ENCODE measurements at places on chromosomes 1 and 21.

DNA sequence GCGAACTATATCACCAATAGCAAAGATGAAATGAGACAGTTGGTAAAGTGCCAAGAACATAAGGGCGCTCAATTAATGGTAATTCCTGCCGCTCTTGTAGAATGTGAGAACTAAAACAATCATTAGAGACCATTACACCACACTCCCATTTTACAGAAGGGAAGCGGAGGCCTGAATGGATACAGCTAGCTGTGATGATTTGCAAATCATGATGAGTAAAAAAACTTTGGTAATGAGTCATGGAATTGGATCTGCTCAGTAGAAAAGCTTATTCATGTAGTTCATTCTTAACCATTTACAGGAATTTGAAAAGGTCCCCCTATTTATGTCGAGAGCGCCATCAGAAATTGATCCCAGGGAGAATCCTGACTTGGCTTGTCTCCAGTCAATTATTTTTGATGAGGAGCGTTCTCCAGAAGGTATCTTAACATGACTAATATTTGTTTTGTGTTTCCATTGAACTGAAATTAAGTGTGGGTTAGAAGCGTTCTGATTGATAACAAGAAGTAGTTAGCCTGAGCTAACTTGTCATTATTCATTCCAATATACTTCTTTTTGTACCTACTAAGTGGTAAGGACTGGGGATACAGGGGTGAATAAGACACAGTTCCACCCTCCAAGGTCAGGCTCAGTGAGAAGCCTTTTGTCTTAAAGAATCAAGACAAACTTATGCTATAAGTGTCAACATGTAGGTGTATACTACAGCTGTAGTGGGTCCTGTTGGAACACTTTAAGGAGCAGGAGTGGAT, 812 bp downstream of the TTC4 start:
- DNase-seq, result no peak

DNA sequence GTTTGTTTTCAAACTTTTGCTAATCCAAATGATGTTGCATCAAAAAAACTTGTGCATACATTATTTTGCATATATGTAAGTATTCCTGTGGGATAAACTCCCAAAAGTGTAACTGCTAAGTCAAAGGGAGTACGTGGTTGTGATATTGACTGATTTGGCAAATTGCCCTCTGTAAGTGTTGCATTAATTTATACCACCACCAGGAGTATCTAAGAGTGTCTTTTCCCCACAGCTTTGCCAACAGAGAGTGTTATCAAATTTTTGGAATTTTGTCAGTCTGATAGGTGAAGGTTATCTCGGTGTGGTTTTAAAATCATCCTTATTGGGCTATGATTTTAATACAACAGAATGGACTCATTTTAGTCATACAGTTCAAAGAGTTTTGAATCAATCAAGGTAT, 30.1 kb upstream of the PARP1 start:
- no peak for DNase-seq

- no peak for DNase-seq
Observed at GRCh38 chr1:94622757-94623156, 81.2 kb upstream of the F3 start.

DNA sequence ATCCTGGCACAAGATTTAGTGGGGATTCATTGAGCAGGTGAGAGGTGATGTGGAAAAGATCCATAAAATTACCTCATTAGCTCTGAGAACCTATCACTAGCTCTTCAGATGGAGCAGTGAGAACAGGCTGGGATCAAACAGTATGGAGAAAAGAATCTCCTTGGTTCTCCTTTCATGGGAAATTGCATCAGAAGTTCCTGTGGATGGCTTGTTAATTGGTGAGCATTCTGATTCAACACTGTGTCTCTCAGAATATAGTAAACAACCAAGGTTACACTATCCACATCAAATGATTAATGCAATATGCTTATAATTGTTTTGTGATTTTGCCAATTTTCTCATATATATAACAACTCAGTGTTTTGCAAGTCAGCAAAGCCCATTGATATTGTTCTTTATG, 8.3 kb upstream of the CD55 start:
- DNase-seq, result no peak

DNA sequence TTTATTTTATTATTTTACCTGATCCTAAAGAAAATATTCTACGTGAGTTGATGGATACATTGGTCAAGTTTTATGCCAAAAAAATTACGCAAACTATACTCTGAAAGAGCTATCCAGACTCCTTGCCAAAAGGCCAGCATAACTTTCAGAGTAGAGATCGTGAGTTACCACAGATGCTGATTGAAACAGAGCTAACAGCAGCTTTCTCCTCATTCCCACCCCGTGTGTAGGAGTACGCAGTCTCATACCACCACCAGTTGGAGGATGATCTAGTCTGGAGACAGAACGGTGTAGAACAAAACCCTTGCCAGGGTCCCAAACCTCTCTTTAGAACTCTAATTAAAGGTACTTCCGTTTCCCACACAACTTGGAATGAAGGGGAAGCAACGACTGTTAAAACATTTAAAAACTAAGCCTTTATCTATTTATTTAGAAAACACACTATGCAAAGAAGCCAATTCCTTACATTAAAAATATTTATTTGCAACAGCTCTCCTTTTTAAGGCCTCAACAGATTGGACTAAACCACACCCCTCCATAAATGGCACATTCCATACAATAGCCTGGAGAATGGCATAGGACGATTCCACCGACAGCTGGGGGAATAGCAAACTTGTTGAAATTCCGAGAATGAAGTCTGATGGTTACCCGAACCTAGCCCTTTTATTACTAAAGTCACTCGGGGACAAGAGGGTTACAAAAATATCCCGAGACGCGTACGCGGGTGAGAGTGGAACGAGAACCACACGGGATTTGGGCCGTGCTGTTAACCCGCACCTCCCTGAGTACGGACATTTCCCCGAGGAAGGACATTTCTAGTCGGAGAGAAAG, 1.4 kb downstream of the NUCKS1 start:
- DNase-seq, result peak; percentile 80

DNA sequence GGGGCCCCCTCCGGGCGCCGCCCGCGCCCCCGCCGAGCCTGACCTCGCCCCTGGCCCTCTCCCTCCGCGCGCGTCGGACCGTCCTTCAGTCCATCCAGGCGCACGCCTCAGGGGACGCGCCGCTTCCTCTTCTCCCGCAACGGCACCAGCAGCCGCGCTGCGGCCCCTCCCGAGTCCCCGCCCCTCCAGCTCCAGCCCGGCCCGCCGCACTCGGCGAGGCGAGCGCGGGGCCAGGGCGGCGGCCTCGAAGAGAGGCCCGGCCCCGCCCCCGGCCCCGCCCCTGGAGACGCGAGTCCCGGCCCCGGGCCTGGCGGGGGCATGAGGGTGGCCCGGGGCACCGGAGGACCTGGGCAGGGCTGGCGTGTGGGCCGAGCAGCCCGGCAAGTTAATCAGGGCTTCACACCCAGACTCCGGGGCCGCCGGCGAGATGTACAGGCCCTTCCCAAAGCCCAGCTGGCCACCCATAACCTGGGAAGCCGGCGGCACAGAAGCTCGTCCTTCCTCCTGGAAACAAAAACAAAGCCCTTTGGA, at the start of gene IGSF3:
IGSF3 (minus strand) TSS at position 159 of the 531 bp plus-strand sequence. CDS start 1,407 bp downstream, outside the sequence.
- DNase-seq, result peak; percentile 92

DNA sequence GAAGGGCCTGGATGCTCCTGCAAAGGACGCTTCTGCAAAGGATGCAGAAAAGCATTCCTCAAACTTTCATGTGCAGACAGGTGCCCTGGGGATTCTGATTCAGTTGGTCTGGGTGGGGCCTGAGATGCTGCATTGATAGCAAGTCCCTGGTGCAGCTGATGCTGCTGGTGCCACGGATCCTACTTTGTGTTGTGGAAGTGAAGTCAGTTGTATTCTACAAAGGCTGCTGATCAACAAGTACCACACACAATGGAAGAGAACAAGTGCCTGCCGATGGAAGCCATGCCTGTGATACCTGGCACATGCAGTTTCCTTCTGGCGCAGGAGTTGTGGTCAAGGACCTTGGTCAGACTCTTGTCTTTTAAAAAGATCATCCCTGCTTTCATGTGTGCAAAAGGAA, 478.8 kb downstream of the CAMTA1 start:
- no peak for DNase-seq

DNA sequence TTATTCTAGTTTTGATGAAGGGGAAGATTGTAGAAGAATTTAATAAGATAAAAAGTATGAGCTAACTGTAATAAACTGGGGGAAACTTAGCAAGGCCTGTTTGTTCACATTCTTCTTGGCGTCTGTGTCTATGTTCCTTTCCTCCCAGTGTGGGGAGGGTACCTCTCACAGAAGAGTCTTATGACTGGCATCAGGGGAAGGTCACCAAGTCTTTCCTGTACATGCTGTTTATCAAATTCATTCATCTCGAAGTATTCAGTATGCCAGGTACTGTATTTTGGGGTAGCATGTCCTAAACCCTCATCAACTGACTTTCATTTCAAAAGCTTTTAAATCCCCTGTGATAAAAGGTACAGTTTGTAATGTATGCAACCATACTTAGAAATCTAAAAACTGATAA, 78.4 kb downstream of the HS2ST1 start:
- peak; percentile 12 for DNase-seq

GRCh38 chr1:208637181-208637580, 393.0 kb upstream of the PLXNA2 start:
- no peak for DNase-seq

DNA sequence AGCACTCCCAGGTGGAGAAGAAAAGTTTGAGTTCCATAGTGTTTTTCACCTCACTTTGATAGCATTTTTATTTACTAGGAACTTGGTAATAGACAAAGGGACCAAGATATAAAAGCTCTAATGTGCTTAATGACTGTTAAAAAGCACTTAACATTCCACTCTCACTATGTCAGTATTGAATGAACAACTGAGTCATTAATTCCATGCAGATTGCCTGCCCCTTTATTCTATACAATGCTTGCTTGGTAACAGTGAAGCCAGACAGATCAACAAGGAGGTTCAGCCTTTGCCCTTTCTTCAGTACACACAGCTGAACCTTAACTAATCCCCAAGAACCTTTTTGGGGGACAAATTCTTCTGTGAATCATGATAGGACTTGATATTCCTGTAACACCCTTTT, 425.5 kb downstream of the NUF2 start:
- no peak for DNase-seq

Data from stomach (tissue), 19 donors.